ENCODE measurements at places on chromosomes 11 and 22.
A peak's percentile ranks its signal among the peaks of the same experiment; 100 is the strongest.

GRCh38 chr11:131943295-131943694, 572.9 kb downstream of the NTM start:
- H3K4me1 ChIP-seq: no peaks in the 10 kb centered on the region
- H3K36me3 ChIP-seq: no peaks in the 10 kb centered on the region
- H3K27me3 ChIP-seq: no peaks in the 10 kb centered on the region

GRCh38 chr11:122998727-122999366, 17.2 kb upstream of the BSX start:
- DNase-seq: no peak
- H3K27me3 ChIP-seq: no peaks in the 10 kb centered on the region
- H3K27ac ChIP-seq: no peak overlapping the region
- no peaks in the 10 kb centered on the region for H3K36me3 ChIP-seq
- H3K4me3 ChIP-seq: no peak overlapping the region

DNA sequence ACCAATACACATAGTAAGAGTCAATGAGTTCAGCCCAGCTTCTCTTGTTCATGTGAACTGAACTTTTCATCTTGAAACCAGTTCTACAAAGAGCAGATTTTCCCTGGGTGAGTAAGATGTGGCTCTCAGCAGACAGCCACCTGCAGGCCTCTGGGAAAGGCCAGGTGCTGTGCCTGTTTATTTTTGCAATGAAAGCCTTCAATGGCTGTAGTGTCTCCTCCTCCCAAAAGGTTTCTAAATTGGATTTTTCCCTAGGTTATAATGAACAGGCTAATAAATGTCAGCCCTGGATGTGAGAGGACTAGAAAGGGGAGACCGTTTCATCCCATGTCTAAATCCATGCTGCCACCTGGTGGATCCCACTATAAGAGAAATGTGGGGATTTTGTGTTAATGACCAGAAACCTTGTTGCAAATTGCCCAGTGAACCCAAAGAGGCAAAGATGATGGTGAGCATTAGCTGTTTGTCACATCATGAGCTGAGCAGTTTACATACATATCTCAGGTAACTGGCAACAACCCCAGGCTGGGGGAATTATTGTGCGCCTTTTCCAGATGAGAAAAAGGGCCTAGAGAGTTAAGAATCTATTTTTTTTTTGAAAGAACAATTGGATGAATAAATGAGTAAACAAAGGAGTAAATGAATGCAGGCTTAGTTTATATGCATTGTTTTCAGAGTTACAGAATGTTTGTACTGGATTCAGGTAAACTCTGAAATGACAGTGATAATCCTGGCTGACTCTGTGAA, 12.7 kb downstream of the C11orf91 start:
- H3K27ac ChIP-seq: no peak overlapping the region
- H3K27me3 ChIP-seq: no peaks in the 10 kb centered on the region
- DNase-seq: no peak
- H3K4me1 ChIP-seq: peaks cover 37% of the 10 kb centered on the region
- H3K4me3 ChIP-seq: no peak overlapping the region
- H3K36me3 ChIP-seq: no peaks in the 10 kb centered on the region

GRCh38 chr22:42621505-42622002, 6.9 kb upstream of the POLDIP3 start:
- H3K4me3 ChIP-seq: no peak overlapping the region
- H3K36me3 ChIP-seq: peaks cover 45% of the 10 kb centered on the region
- peaks cover 67% of the 10 kb centered on the region for H3K4me1 ChIP-seq
- no peak for DNase-seq
- peak overlapping the region; percentile 75 for H3K27ac ChIP-seq

GRCh38 chr11:12134236-12134585, 23.8 kb downstream of the MICAL2 start:
- H3K4me3 ChIP-seq: no peak overlapping the region
- H3K36me3 ChIP-seq: no peaks in the 10 kb centered on the region
- no peak overlapping the region for H3K27ac ChIP-seq
- DNase-seq: no peak
- H3K27me3 ChIP-seq: no peaks in the 10 kb centered on the region
